ENCODE measurements at places on chromosomes 6 and 20. TPM values are rescaled to one million over a fixed set of nuclear protein-coding genes. Genes with fewer than 3 reads are reported as not detected.

DNA sequence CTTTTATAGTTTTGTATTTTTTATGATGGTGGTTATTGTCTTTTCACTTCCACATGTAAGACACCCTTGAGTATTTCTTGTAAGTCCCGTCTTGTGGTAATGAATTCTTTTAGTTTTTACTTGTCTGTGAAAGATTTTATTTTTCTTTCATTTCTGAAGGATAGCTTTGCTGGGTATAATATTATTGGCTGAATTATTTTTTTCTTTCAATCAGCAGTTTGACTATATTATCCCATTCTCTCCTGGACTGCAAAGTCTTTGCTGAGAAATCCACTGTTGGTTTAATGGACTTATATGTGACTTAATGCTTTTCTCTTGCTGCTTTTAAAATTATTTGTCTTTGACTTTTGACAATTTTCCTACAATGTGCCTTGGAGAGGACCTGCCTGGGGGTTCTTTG, 13.8 kb downstream of the KIF25 start:
- ATAC-seq: no peak

- no peak for ATAC-seq
Measured at GRCh38 chr6:3911614-3912336, 62.6 kb downstream of the FAM50B start.

The TP53TG5 gene
- total RNA-seq: not detected

GRCh38 chr6:44237021-44237812, 9.7 kb upstream of the HSP90AB1 start:
- peak; percentile 87 for ATAC-seq

DNA sequence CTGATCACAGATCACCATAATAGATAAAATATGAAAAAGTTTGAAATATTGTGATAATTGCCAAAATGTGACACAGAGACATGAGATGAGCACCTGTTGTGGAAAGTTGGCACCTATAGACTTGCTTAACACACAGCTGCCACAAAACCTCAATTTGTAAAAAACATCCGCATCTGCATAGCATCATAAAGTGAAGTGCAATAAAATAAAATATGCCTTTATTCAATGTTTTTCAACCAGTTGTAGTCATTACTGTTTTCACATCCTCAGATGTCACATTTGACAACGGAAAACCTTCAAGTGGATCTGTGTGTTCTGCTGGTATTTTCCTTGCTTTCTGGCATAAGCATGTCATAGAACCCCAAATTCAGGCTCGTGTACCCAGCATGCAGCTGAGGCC, 50.2 kb upstream of the IFNGR1 start:
- no peak for ATAC-seq

GRCh38 chr6:31289788-31290187, 17.9 kb upstream of the HLA-C start:
- no peak for ATAC-seq

GRCh38 chr6:90249034-90249433, 47.6 kb downstream of the BACH2 start:
- ATAC-seq: no peak

The HLA-DQB2 gene
- not detected for total RNA-seq

DNA sequence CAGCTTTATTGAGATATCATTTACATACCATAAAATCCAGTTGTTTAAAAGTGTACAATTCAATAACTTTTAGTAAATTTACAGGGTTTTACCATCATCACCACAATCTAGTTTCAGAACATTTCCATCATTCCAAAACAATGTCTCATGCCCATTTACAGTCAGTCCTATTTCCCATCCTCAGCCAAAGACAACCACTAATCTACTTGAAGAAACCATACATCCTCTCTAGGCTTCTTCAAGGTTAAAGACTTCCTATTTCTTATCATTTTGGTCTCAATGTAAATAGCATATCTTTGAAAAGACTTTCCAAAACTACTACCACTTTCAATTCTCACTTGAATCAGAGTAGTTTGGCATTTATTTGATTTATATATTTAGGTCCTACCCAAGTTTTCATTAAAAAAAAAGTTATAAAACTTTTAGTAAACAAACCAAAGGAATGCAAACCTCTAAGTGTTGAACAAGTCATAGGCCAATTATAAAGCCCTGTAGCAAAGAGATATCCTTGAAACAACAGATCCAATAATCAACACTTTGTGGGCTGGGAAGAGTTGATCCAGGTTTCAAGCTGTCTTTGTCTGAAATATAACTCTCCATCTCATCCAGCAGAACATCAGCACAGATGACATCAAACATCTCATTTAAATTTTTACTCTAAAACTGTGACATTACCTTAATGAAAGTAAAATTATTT, 211.3 kb upstream of the RUNX2 start:
- ATAC-seq: no peak

DNA sequence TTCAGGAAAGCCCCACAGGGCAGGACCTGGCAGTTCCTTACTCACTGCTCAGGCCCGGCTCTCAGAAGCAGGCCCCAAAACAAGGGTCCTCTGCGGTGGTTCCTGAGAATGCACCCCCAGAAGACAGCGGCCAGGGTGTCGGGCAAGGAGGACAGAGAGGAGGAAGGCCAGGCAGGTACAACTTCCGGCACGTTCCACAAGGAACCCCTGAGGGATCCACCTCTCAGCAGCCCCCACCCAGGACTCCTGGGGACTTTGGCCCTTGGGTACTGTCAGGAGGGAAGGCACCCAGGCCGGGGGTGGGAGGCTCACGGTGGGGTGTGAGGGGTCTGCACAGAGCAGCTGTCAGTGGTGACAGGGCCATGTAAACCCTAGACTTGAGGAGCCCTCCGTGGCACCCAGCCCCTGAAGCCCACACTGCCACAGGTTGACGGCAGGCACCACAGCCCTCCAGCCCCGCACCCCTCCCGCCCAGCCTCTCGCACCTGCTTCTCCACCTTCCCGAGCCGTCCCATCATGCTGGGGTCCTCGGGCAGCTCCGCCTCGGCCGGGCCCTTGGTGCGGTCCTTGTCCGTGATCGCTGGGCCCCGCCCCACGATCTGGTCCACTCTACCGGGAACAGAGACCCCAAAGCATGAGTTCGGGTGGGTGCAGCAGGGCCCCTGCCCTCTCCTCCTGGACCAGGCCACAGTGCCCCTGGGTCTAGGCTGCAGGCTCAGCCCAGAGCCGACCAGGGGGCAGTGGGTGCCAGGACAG, 47.0 kb upstream of the CHRNA4 start:
- ATAC-seq: no peak

The SRSF12 gene
- 0.78 TPM for total RNA-seq

- no peak for ATAC-seq
Measured at GRCh38 chr20:62770111-62770910, 26.0 kb upstream of the MRGBP start.

DNA sequence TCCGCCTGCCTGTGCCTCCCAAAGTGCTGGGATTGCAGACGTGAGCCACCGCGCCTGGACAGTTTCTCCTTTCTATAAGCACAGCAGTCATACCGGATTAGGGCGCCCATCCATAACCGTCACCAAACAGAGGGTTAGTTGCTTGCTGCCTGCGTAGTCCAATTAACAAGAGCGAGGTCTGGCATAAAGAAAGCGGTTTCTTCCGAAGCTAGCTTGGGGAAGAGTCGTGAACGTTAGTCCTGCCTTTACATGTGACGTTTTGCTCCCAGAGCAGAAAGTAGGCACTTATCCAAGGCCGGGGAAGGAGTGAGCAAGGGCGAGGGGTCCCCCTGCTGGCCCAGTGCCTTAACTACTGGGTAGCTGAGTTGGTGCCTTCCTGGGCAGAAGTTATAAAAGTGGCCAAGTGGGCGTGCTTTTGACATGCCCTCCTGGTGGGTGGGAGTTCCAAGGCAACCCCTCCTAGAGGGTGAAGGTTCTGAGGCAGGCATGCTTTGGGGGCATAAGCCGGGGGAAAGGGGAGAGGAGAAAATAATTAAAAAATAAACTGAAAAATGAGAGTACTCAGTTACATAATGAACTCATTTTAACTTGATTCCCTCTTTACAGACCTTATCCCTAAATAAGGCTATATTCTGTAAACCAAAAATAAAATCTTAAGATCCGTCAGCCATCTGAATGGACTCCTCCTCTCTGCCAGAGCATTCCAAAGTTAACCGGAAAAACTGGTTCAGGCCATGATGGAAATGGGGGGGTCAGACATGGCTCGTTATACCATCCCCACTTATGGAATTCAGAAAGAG, 88.0 kb downstream of the FAM217A start:
- ATAC-seq: peak; percentile 92

GRCh38 chr6:125871365-125871764, 80.6 kb downstream of the NCOA7 start:
- no peak for ATAC-seq

The CCM2L gene
- total RNA-seq: 6.4 TPM

The SLC22A2 gene
- not detected for total RNA-seq

DNA sequence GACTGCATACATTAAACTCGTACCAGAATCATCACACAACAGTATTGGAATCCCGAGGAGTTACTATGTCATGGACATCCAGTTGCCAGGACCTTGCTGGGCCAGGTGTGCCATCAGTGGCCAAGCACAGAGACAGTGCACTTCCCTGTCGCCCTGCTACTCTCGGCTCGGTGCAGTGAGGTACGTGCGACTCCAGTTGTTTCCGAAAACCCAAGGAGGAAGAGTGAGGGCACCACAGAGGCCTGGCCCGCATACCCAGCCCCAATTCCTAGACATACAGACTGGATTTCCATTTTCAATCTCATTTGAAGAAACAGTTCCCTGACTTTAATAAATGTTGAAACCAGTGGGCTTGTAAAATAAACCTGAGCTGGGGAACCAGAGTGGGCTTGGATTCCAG, 62.5 kb upstream of the AFDN start:
- no peak for ATAC-seq

- no peak for ATAC-seq
Measured at GRCh38 chr6:82775361-82775760, 290.3 kb downstream of the UBE3D start.

All from gastroesophageal sphincter (tissue), 4 donors.